ENCODE measurements at places on chromosomes 12 and 14. TPM values are rescaled to one million over a fixed set of nuclear protein-coding genes. Genes with fewer than 3 reads are reported as not detected.

DNA sequence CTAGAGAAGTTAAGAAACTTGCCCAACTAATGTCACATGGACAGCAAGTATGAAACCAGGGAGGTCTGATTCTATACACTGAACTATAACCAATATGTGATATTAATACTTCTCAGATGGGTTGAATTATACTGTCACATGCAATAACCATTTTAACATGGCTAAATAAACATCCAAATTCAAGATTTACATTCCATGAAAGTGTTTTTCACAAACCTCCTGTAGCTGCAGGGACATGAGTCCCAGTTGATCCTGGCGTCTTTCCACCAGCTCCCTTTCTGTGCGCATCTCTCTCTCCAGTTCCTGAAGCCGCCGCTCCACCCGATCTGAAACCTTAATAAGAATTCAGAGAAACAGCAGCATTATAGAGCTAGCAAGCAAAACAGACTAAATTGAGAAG is 79.0 kb downstream of the CEP128 start:
- H3K4me1 ChIP-seq = no peaks in the 10 kb centered on the region
- no peak for DNase-seq
- no peaks in the 10 kb centered on the region for H3K27me3 ChIP-seq
- H3K36me3 ChIP-seq = no peaks in the 10 kb centered on the region
- no peak overlapping the region for H3K27ac ChIP-seq

Gene PSMB11
- total RNA-seq = not detected

Gene HOXC9
- 0.28 TPM for total RNA-seq

Gene BLOC1S1
- total RNA-seq = 66.5 TPM
